Retinal pigment epithelial cell (primary cell): ENCODE measurements at places on chromosomes 7 and 10.
A peak's percentile ranks its signal among the peaks of the same experiment; 100 is the strongest.

- peak; percentile 48 for DNase-seq
These were observed 1.9 kb upstream of the ARL4A start for GRCh38 chr7:12685550-12685949.

DNA sequence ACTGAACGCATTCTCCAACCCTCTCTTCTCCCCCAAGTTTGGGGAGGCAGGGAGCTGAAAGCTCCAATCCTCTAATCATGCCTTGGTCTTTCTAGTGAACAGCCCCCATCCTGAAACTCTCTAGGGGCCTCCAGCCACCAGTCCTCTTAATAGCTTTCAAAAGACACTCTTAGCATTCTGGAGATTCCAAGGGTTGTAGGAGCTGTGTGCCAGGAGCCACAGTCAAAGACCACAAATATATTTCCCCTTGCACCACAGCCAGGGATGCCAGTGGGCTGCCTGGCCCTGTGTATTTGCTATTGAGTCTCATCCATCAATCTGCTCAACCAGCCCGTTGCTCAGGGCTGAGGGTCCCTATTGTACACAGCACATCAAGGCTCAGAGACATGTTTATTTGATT is 18.5 kb upstream of the MLXIPL start:
- DNase-seq = no peak

DNA sequence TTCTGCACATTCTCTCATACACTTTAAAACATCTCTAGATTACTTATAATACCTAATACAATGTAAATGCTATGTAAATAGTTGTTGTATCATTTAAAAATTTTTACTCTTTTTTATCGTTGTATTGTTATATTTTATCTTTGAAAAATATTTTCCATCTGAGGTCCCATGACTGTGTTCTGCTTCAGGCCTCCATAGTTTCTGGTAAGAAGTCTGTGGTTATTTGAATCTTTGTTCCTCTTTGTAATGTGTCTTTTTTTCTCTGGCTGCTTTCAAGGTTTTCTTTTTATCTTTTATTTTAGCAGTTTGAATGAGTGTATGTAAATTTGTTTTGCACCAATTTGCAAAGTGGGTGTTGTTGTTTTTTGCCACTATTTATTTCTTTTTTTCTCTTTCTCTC is 263.1 kb downstream of the RPS24 start:
- DNase-seq = no peak

GRCh38 chr10:21057436-21057835 is 160.3 kb upstream of the NEBL start:
- no peak for DNase-seq

DNA sequence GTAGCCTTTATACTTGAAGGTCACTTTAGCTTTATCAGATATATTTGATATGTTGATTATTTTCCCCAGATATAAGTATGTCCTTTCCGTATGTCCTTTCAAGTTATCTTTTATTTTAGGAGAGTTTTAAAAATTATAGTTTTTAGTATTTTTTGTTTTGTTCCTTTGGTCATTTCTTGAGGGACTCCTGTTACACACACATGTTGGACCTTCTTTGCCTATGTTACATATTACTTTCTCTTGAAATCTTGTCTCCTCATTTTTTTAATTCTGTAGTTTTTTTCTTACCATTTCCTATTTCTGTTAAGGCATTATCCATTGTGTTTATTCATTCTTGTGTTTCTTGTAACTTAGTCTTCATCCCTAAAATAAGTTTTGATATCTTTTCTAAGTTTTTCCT is 23.9 kb downstream of the GLCCI1 start:
- no peak for DNase-seq

GRCh38 chr10:58404001-58404400 is 18.8 kb downstream of the TFAM start:
- no peak for DNase-seq

DNA sequence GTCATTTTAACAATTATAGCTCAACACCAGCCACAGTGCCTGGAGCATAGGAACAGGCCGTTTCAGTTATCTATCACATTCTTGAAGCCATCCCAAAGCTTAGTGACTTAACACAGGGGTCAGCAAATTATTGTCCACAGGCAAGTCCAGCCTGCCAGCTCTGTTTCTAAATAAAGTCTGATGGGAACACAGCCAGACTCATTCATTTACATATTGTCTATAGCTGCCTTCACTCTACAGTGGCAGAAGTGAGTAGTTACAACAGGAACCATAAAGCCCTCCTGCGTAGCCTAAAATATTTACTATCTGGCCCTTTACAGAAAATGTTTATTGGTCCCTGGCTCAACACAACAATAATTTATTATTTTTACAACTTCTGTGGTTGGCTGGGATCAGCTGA is 407.5 kb upstream of the AUTS2 start:
- no peak for DNase-seq

- DNase-seq = no peak
These were observed 248.7 kb downstream of the CAMK1D start for GRCh38 chr10:12597788-12598765.

- DNase-seq = no peak
These were observed 76.8 kb upstream of the GDF10 start for GRCh38 chr10:47223236-47223635.

- peak; percentile 36 for DNase-seq
These were observed 86.1 kb downstream of the TRIM24 start for GRCh38 chr7:138546064-138546619.

- no peak for DNase-seq
These were observed 38.2 kb upstream of the SDHAF3 start for GRCh38 chr7:97079300-97079699.

GRCh38 chr7:115618676-115619075 is 411.9 kb downstream of the TFEC start:
- peak; percentile 18 for DNase-seq

- no peak for DNase-seq
These were observed 38.7 kb downstream of the GLI3 start for GRCh38 chr7:42198296-42198695.
